NCI-H1092 (cell line): ENCODE measurements at places on chromosomes 5 and 9.

DNA sequence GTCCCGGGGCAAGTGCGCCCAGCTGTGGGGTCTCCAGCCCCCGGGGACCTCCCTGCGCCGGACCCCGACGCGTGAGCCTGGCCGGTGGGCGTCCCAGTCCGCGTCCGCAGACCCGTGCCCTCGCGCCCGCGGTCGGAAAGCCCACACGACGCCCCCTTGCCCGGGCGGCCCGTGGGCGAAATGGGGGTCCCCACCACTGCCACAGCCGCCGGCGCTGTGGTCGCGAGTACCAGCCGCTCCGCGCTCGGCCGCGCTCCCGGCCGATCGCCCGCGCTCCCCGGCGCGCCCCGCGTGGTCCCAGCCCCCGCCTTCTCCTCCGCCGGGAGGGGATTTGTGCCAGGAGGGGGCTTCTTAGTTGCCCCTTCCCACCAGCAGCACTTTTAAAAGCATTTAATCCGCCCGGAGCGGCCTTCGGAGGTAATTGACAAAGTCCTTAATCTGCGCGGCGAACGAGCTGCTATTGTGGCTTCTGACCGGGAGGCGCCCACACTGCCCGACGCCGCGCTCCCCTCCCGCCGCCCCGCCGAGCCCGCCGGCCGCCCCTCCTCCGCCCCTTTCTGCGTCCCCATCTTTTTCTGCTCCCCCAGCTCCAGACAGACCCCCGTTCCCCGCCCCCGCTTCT lies 469 bp upstream of the FIBCD1 start:
- no peak for DNase-seq

DNA sequence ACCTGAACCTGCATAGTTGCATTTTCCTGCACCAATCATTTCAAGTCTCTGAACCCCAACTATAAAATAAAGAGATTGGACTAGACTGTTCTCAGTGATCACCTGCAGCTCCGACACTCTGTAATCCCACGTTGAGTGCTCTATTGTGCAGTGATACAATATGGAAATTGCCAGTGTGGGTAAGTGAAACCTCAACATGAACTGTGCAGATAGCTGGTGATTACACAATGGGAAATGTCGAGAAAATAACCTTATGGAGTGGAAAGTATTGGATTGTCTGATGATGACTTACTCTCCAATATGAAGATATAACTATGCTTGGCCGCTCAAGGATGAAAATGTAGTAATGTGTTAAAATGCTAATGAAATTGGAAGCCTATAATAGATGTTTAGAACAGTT lies 293.1 kb upstream of the BRINP1 start:
- DNase-seq = no peak

DNA sequence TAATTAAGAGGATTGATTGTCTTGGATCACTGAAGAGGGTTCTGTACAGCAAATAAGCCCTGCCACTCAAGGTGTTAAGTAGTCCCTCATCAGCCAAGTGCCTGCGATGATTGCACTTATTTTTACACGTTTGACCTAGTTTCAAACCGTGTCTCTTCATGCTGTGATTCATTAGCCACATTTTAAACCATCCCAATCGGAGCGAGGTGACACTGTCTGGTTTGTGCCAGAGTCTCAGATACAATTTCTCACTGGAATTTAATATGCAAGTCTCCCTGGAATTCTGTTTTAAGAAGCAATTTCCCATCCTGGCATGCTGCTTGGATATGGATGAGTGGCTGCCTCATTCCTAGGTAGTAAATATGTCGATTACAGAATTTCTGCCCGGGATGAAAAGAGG lies 1.6 kb downstream of the INSYN2B start:
- DNase-seq = no peak

GRCh38 chr5:124342584-124342983 lies 403.9 kb downstream of the ZNF608 start:
- no peak for DNase-seq

DNA sequence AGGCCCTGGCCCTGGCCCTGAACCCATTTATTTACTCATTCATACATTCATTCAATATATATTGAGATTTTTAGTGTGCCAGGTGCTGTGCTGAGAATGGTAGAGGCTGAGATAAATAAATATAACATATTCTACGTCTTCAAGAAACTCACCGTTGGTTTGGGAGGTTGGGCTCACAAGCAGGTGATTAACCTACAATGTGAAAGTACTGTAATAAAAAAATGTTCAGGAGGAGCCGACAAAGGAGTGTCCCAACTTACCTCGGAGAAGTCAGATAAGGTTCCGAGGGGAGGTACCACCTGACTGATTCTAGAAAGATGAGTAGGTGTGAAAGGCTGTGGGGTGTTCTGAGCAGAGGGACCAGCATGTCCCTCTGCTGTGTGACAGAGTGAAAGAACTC lies 479.6 kb upstream of the KLF4 start:
- no peak for DNase-seq

DNA sequence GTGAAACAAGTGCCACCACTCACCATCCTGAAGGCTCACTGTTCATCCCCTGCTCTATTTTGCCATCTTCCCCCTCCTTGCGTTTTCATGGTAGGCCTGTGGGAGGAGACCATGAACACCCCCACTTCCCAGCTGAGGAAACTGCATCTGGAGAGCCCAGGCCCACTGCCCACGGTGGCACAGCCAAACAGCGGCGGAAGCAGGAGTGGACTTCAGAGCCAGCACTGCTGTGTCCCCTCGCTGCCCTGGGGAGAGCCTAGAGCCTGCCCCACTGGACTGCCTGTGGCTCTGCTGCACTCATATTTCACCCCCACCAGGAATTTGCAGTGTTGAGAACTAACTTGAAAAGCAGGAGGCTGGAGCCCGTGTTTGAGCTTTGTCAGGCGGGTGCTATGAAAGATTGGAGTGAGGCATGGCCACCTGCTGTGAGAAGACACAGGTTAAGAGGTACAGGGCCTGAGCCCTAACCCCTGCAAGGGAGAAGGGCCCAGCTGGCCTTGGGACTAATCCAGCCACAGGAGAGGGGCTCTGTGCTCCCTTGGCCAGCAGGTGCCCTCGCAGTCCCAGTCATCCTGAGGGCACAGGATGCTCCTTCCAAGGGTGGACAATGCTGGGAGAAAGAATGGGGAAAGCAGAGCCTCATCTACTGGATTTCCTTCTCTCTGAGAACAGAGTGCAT lies 79.0 kb downstream of the MACROH2A1 start:
- DNase-seq = no peak

DNA sequence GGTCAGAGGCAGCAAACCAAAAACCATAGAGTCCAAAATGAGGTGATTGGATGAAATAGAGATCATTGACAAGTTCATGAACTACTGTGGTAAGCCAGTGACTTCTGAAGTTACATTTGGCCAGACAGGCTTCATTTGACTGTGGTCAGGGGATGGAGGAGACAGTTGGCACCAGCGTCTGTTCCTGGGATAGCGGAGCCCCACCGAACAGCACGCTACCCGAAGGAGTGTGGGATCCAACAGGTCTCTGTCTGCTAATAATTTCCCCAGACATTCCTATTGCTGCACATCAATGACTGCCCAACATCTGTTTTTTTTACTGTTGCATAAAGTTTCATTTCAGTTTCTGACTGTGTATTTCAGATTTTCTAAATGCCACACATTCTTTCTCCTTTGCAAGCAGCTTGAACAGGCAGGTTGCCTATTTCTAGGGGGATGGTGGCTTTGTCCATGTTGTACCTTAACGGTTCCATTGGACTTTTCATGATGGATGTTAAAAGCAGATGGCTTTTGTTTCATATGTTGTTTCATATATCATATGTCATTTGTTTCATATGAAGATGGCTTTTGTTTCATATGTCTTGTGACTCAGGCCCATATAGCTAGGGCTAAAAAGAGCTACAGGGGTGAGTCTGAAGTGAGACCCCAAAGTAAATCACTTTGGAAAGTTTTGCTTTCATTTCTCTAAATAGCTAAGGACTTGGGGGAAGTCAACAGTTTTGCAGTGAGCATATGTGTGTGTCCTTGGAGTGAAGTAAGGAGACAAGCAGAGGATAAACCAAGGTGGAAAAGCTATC lies 180.8 kb downstream of the GOLPH3 start:
- DNase-seq = no peak
